Left ventricle myocardium inferior (tissue), 1 donor: ENCODE measurements at places on chromosomes 11 and 22. TPM values are rescaled to one million over a fixed set of nuclear protein-coding genes. Genes with fewer than 3 reads are reported as not detected.

GRCh38 chr22:41327124-41327523, 25.8 kb downstream of the ZC3H7B start:
- DNase-seq: no peak

DNA sequence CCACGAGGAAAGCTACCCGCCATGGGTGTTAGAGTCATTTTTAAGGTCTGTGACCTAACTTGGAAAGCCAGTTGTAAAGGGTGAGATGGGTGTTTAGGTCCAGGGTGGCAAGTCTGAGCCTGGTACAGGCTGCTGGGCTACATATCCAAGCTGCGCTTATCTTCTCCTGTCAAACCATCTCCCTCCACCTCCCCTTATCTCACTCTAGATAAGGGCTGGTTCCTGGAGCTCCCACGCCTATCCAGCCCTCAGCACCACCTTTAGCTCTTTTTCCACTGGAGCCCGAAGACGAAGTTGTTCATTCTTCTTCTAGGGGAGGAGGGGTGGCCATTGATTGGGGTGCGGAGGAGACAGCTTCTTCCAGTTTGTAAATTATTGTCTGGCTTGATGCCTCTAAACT, 48.5 kb downstream of the MICAL2 start:
- DNase-seq: no peak

DNA sequence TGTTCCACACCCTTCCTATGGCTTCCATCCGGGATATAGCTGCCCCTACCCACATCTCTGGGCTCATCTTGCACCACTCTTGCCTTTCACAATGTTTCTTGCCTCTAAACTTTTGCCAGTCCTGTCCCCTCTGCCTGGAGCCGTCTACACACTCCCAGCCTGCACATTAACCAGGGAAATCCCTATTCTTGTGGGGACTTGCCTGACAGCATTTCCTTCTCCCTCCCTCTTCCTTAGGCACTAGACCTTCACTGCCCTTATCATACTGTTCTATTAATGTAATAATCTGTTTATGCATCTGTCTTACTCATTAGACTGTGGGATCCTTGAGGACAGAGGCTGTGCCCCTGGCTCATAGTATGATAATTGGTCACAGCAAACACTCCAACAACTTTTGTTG, 5.8 kb upstream of the TTC12 start:
- no peak for DNase-seq

GRCh38 chr11:113141010-113141409, 173.4 kb upstream of the TTC12 start:
- no peak for DNase-seq

- DNase-seq: no peak
Measured at GRCh38 chr22:38203090-38203810, 1.5 kb downstream of the MAFF start.

Gene FDXACB1
- 0.93 TPM for total RNA-seq

DNA sequence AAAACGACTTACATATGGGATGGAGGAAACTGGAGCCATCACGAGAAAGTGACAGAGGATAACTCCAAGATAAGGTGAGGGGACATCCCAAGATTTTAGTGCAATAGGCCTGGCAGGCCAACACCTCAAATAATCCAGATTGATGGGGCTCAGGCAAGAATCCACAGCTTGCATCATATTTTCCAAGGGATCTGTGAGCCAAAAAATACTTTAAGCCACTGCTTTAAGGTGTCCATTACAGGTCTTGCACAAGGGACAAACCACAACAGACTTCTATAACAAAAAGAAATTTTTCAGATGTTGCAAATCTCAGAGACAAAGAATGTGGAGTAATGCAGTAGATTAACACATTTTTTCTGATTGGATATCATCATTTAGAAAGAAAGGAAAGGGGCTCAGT, 45.6 kb downstream of the DENND5A start:
- no peak for DNase-seq

GRCh38 chr11:63749624-63750023, 19.0 kb downstream of the ZFTA start:
- no peak for DNase-seq
